ENCODE measurements at places on chromosomes 16 and 17.

DNA sequence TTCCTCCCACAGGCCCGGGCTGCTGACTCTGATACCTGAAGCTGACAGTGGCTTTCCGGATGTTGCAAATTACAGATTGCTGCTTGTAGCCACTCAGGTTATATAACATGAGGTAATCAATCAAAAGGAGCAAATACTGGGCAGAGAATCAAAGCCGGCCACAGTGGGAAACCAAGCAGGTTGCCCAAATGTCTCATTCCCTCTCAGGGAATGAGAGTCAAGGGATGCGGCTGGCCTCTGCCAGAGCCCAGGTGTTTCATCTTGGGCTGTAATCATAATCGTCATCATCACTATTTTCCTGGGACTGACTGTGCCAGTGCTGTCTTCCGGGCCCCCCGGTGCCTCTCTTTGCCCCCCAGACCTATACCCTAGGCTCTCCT lies 292.4 kb upstream of the FOXF1 start:
- DNase-seq = no peak

DNA sequence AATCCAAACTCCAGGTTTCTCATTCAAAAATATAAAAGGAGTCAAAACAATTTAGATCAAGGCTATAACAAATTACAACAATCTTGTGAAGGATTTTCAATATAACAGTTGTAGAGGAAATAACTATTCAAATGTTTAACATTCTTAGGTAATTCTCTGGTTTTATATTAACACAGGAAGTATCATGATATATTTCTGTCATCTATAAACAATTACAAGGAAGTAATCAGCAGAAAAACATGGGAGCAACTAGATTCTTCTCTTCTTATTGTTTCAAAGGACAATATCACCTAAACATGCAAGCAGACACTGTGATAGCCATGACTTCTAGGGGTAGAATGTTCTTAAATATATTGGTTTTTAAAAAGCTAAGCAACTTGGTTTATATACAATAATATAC lies 49.9 kb downstream of the FBXL20 start:
- DNase-seq = no peak

GRCh38 chr17:31558748-31559583 lies 167.5 kb downstream of the RAB11FIP4 start:
- DNase-seq = peak; percentile 71

- no peak for DNase-seq
Measured at GRCh38 chr17:27575096-27575911, 55.7 kb upstream of the LGALS9 start.

- DNase-seq = no peak
Measured at GRCh38 chr17:15431766-15432165, 35.7 kb downstream of the CDRT4 start.

- DNase-seq = no peak
Measured at GRCh38 chr16:15988268-15989013, 39.0 kb downstream of the ABCC1 start.

DNA sequence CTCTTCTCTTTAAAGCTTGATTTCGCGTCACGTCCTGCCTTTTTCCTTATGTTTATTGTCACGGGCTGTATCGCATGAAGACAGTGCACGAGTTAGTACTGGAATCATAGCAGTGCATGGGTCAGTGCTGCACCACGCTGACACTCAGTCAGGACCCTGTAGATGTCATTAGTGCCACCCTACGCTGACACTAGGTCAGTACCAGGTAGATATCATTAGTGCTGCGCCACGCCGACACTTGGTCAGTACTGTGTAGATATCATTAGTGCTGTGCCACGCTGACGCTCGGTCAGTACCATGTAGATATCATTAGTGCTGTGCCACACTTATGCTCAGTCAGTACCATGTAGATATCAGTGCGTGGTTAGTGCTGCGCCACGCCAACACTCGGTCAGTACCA lies 106.2 kb upstream of the ZNF469 start:
- DNase-seq = no peak

GRCh38 chr17:32261936-32262510 lies 3.6 kb upstream of the RHBDL3 start:
- no peak for DNase-seq

GRCh38 chr16:2037647-2038381 lies 9.8 kb downstream of the NTHL1 start:
- DNase-seq = no peak

DNA sequence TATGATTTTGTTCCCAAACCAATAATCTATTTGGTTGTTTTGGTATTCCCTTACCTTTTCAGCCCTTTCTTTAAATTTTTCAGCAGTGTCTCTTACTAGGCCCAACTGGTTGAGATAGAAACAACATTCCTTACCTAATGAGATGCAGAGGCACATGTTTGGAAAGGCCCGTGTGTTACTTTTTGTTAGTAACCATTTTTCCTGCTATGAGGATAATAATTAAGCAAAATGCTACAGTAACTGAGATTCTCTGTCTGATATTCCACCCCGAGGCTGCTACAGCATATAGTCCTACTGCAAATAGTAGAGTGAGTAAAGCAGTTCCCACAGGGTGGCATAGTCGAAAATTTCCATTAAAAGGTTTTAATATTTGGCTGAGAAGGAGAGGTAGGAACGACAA lies 10.0 kb upstream of the B4GALNT2 start:
- DNase-seq = no peak

- no peak for DNase-seq
Measured at GRCh38 chr16:4803401-4803844, 990 bp upstream of the ROGDI start.

GRCh38 chr17:53316073-53316472 lies 506.7 kb upstream of the KIF2B start:
- no peak for DNase-seq

GRCh38 chr17:4738136-4739121 lies 1.2 kb upstream of the ZMYND15 start:
- DNase-seq = peak; percentile 49

GRCh38 chr17:43966276-43966675 lies 12.5 kb upstream of the PYY start:
- no peak for DNase-seq

- DNase-seq = no peak
Measured at GRCh38 chr17:58313815-58314705, 14.5 kb downstream of the TSPOAP1 start.

DNA sequence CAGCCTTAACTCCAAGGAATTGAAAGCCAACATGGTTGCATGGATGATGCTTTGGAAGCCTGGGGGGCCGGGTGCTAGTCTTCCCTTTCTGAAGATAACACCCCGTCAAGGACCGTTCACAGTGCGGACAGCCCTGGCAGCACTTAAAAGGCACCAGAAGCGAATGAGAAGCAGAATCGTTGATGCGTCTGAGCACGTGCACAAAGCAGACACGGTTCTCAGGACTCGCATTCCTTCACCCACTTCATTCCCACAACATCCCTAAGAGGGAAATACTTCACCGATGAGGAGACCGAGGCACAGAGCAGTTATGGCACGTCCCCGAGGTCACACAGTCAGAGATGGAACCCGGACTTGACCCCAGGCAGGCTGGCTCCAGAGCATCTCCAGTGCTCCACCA lies 14.2 kb downstream of the TRPV1 start:
- no peak for DNase-seq

DNA sequence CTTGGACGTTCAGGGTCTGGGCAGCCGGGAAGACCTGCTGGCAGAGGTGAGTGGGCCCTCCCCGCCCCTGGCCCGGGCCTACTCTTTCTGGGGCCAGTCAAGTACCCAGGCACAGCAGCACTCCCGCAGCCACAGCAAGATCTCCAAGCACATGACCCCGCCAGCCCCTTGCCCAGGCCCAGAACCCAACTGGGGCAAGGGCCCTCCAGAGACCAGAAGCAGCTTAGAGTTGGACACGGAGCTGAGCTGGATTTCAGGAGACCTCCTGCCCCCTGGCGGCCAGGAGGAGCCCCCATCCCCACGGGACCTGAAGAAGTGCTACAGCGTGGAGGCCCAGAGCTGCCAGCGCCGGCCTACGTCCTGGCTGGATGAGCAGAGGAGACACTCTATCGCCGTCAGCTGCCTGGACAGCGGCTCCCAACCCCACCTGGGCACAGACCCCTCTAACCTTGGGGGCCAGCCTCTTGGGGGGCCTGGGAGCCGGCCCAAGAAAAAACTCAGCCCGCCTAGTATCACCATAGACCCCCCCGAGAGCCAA lies 8.6 kb upstream of the ABCC3 start:
- DNase-seq = peak; percentile 59

DNA sequence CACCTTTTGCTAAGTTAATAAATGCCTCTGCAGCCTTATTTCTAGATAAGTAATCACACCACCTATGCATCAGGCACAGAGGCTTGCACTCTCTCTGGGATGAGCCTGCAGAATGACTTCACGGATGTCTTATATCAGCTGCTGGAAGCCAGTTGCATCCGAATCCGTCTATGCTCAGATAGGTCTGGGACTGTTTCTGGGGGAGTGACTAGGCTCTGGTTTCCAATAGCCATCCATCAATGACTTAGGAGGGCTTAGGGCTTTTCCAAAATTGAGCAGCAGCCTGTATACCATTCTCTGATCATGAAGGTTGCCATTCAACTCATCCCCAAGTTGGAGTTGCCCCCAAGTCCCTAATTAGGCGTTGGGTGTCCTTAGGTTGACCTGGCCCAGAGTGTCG lies 113.3 kb upstream of the ERCC4 start:
- no peak for DNase-seq

GRCh38 chr17:42783062-42783790 lies 2.8 kb downstream of the WNK4 start:
- no peak for DNase-seq

- DNase-seq = no peak
Measured at GRCh38 chr16:62050793-62051192, 14.6 kb upstream of the CDH8 start.

GRCh38 chr16:89233678-89234490 lies 16.4 kb downstream of the ZNF778 start:
- no peak for DNase-seq

DNA sequence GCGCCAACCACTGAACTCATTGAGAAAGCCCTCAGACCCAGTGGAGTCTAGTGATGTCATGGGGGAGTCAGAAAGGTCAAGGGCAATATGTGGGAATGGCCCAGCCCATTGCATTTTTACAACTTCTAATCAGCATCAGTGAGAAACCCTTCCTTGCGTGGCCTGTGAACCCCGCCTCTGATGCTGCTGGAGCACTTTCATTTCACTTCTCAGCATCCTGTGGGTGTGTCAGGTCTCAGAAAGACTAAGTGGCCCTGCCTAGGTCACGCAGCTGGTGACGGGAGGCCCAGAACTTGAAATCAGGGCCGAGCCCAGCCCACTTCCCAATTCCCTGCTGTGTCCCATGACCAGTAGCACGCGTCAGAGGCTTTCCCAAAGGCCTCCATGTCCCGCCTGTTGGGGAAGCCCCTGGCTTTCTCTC lies 6.1 kb downstream of the DNAI2 start:
- DNase-seq = peak; percentile 17

DNA sequence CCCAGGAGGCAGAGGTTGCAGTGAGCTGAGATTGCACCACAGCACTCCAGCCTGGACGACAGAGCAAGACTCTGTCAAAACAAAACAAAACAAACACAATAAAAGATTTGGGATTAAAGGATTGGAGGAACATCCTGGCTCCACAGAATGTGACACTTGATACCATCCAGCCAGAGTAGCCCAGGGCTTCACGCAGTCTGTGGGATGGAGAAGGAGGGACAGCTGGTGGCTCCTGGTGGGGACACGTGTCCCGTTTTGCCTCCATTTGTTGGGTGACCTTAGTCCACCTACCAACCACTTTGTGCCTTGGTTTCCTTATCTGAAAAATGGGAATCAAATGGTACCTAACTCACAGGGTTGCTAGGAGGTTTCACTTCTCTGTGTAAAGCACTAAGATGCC lies 12.4 kb upstream of the CYB561 start:
- no peak for DNase-seq

DNA sequence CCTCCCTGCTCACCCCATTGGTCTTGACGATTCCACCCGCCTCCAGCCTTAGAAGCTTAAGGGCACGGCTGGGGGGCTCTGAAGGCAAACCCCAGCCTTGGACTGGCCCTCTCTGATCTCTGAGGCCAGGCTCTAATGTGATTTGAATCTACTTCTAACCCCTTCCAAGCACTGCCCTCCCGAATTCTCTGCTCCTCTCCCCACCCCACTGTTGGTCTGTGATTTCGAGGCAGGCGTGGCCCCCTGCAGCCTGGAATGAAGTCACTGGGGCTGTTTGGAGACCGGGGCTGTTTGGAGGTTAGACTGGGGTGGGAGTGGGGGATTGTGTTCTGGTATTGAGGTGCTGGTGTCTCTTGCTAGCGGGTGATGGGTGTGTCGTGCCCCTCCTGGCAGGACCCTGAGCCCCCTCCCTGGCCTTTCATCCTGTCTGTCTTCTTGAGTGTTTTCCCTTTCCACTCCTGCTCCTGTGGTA lies 2.2 kb downstream of the GRB7 start:
- no peak for DNase-seq

- peak; percentile 48 for DNase-seq
Measured at GRCh38 chr16:19808061-19808641, 76.5 kb downstream of the GPRC5B start.

DNA sequence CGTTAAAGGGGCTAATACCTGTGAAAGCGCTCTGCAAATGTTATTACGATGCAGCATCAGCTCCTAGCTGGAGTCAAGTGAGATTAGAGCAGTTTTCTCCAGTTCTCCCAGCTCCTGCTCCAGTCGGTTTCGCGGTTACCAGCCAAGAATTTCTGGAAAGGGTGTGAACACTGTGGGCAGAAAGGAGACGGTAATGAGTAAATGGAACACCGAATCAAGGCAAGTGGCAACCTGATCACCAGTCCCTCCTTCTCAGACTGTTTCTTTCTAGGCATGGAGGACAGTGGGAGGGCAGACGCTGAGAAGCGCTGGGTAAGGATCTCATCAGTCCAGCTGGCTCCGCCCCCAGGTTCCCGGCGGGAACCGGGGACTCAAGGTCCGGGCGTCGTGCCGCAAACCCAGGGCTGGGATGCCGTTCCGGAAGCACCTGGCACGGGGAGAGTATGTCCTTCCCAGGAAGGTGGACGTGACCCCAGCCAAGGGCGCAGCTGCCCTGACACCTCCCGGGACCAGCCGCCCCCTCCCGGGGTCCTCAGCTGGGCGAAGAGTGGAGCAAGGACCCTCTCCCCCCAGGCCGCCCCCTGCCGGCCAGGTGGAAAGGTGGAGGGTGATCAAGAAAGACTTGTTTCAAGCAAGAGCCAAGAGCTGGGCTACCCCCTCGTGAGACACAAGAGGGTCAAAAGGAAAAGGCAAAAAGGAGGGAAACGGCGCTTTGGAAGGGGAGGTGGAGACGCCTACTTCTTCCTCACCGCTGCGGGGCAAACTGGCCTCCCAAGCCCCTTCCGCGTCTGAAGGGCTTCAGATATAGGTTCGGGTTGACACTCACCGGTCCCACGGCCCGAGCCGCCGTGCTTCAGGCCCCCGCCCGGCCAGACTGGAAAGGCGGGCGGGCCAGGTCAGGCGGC lies 481 bp downstream of the MYO19 start:
- DNase-seq = peak; percentile 59

Data from MM.1S (cell line).